ENCODE measurements at places on chromosomes 3 and 15.

DNA sequence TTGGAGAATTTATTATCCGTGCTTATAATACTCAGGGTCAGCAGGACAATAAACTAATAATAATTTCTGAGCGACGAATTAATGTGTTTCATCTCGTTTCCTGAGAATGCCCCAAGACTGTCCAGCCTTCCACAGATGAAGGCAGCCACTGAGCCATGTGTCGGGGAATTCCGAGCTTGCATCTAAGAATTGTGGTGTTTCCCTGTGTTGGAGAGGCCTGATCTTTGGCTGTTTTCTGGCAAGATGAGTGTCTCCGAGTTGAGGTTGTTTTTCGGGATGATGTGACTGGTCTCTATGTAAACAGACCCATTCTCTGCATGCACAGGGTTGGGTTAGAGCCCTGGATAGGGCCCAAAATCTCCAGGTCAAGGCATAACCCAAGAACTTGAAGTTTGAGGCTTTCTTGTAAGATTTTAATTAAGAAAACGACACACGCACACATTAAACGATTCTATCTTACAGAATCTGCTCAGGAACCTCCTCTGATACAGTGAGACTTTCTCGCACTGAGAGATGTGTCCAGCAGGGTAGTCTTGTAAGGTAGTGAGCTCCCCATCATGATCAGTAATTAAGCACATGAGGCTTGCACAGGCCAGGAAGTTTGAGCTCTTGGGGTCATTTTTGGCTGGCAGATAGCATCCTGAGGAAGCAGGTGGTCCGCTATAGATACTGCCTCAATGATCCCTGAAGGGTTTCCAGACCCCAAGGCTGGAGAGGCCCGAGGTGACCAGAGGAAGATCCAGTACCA, 14.4 kb downstream of the FGD5 start:
- no peak for DNase-seq

DNA sequence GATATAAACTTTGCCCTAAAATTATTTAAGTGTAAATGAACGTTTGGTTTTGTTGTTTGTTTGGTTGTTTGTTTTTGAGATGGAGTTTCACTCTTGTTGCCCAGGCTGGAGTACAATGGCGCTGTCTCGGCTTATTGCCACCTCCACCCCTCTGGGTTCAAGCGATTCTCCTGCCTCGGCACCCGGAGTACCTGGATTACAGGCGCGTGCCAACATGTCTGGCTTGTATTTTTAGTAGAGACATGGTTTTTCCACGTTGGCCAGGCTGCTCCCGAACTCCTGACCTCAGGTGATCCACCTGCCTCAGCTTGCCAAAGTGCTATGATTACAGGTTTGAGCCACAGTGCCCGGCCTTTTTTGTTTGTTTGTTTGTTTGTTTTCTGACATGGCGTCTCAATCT, 87.9 kb upstream of the CHD2 start:
- no peak for DNase-seq

DNA sequence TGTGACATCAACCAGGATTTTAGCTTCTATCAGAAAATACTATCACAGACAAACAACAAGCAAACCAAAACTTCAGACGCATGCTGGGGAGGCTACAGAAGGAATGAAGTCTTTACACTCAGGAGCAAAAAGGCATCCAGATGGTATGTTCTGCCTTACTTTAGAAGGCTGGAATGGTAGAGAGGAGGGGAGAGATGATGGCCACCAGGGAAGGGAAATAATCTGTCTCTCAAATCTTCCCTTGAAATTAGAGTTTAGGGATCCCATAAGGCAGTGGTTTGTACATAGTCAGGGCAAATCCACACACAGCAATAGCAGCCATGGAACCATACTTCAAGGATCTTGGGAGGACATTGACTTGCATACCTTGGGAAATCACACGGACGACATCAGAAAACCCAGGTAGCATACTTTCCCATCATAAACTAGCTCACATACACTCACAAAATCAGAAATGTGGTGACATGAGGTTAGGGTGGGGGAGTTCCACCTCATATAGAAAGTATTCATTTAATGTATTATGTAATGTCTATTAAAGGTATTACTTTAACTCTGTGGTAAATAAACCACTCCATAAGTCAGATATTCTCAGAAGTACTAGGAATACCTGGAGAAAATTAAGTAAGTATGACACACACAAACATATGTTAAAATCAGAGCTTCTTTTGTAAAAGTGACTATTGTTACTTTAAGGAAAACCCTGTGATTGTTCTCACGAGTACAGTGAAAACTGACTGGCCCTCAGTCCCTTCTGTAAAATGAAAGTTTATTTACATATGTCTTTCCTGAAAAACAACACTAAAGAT, 9.4 kb downstream of the BTLA start:
- no peak for DNase-seq

- DNase-seq, result no peak
Measured at GRCh38 chr3:181488536-181488935, 223.2 kb upstream of the SOX2 start.

GRCh38 chr3:33826688-33827087, 28.3 kb downstream of the PDCD6IP start:
- no peak for DNase-seq

DNA sequence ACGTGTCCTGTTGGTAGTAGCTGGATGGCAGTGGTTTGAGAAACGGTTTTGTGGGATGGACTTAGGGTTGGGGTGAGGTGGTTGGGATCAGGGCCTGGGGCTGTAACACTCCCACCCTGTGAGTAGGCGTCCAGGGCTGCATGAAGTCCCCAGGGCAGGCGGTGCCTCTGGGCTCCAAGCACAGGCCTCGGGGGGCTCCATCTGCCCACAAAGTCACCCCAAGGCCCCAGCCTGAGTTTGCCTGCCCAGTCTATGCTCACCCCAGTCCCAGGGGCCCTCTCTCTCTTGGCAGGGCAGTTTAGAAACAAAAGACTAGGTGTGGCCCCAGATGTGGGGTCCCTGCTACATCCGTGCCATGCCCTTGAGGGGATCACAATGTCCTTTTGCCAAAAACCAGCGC, 86.9 kb upstream of the PRR23E start:
- no peak for DNase-seq

DNA sequence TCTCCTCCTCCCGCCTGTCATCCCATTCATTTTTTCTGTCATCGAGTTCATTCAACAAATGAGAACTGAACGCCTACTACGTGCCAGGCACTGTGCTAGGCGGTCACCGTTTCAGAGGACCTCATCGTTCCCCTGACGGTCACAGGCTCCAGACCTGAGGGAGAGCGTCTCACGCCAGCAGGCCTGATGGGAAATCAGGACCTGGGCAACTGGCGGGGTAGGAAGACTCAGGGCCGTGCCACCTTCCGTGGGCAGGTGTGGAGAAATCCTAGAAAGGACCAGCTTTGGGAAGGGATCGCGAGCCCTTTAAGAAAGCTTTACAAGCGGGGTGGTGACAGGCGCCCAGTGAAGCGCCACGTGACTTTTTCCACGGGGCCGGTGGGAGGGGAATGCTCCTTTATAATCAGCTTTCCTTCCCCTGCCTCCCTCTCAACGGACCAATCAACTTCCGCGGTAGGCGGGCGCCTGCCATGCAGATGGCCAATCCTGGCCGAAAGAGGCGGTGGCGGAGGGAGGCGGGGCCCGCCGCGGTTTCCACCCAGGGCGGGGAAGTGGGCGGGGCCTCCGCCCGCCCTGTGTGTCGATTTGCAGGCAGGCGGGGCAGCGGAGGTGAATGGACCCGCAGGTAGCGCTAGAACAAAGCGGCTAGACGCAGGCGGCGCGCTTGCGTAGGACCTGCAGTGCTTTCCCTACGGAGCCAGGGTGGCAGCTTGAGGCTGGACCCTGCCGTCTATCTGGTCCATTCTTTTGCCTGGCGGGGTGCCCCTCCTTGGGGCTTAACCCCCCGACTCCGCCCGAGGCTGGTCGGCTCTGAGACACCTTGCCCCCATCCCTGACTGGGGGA, 819 bp upstream of the DUSP7 start:
- peak; percentile 99 for DNase-seq

- no peak for DNase-seq
Measured at GRCh38 chr15:60396560-60396957, 1.2 kb downstream of the ANXA2 start.

DNA sequence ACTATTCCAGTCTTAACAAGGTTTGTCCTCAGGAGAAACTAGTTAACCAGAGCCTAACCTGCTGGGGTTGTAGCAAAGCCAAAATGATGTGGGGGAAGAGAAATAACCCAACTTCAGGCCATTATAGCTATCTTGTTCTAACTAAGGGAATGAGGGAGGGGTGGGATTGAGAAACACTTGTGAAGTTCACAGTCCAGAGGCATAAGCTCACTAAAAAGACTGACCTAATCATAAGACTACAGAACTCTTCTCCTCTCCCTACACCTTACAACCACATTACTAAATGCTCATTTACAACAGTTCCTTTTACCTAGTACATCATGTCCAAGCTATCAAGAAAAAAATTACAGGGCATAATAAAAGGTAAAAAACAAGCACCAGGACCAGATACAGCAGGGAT, 52.8 kb downstream of the UBE3A start:
- DNase-seq, result no peak

- no peak for DNase-seq
Measured at GRCh38 chr3:167246252-167246651, 133.8 kb downstream of the ZBBX start.

Data from activated CD4-positive, alpha-beta T cell treated with anti-CD3 and anti-CD28 coated beads, Interleukin-2, amount 50 U/mL, for 24 hours (primary cell).